SJCRH30 (cell line): ENCODE measurements at places on chromosomes 5 and 9. TPM values are rescaled to one million over a fixed set of nuclear protein-coding genes. Genes with fewer than 3 reads are reported as not detected.

The SURF6 gene
- total RNA-seq = 27.8 and 29.2 TPM in 2 replicates

- DNase-seq = no peak
Measured at GRCh38 chr9:31112491-31112890, 1272.0 kb upstream of the ACO1 start.

GRCh38 chr5:418162-419121, 24.5 kb upstream of the EXOC3 start:
- DNase-seq = peak; percentile 76

GRCh38 chr5:151642472-151643140, 44.1 kb downstream of the SPARC start:
- DNase-seq = no peak

The OR1N2 gene
- not detected in 2 replicates for total RNA-seq

GRCh38 chr5:119681734-119682133, 52.4 kb downstream of the FAM170A start:
- DNase-seq = peak; percentile 19

The ALDOB gene
- total RNA-seq = not detected in 2 replicates

DNA sequence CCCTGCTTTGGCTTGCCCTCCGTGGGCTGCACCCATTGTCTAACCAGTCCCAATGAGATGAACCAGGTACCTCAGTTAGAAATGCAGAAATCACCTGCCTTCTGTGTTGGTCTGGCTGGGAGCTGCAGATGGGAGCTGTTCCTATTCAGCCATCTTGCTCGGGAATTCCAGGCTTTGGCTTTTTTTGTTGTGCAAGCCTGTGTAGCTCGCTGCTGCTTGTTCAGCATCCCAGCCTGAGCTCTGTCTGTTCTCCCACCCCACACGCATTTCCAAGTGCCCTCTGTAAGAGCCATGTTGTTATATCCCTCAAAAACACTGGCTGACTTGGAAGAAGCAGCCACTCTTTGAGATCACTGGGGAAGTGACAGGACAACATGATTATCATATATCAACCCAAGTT, 101.6 kb upstream of the DPYSL3 start:
- DNase-seq = no peak

The TSLP gene
- 0.43 and 0.69 TPM in 2 replicates for total RNA-seq

The NSG2 gene
- not detected in 2 replicates for total RNA-seq
